CD4-positive, alpha-beta T cell treated with Interferon gamma for 1 hour (primary cell): ENCODE measurements at places on chromosomes 16 and 17.

DNA sequence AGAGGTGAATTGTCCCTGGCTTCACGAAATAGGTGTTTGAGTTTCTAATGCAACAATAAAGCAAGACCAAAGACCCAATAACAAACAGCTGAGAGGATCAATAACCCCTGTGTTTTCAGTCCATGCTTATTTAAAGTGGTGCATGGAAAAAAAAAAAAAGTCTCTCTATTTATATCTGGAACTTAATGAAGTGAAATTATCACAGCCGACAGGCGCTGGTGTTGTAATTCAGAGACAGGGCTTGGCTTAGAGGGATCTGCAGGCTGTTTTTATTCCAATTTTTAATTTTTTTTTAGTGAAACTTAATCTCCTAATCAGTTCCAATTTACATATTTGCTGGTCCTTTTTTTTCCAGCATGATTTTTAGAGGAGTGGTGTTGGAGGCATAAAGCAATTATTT, 858.2 kb upstream of the SOX9 start:
- DNase-seq = no peak

- DNase-seq = no peak
These were observed 5.6 kb upstream of the NOTUM start for GRCh38 chr17:81966343-81967243.

DNA sequence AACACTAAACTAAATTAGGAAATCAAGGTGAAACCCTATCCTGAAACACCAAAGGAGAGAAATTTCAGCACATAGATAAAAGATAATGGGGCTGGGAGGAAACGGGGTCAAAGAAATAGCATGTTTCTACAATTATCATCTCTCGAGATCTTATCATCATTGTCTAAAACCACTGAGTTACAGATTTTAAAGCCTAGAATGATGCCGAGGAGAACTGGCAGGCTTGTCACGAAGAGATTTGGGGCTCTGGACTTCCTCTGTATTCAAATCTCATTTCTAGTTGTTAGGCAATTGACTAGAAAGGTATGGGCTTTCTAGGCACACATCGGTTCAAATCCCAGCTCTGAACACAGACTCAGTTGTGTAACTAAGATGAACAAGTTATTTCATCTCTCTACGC, 9.3 kb downstream of the PDZD9 start:
- DNase-seq = no peak

GRCh38 chr17:17024778-17025300, 17.4 kb upstream of the MPRIP start:
- no peak for DNase-seq

GRCh38 chr17:36608794-36609497, 7.6 kb downstream of the MRM1 start:
- peak; percentile 19 for DNase-seq

GRCh38 chr17:1231456-1231855, 38.8 kb upstream of the BHLHA9 start:
- peak; percentile 2 for DNase-seq

- no peak for DNase-seq
These were observed 96.4 kb upstream of the SHISA6 start for GRCh38 chr17:11144358-11145233.

- DNase-seq = peak; percentile 55
These were observed 724 bp downstream of the MVP start for GRCh38 chr16:29820730-29821642.

DNA sequence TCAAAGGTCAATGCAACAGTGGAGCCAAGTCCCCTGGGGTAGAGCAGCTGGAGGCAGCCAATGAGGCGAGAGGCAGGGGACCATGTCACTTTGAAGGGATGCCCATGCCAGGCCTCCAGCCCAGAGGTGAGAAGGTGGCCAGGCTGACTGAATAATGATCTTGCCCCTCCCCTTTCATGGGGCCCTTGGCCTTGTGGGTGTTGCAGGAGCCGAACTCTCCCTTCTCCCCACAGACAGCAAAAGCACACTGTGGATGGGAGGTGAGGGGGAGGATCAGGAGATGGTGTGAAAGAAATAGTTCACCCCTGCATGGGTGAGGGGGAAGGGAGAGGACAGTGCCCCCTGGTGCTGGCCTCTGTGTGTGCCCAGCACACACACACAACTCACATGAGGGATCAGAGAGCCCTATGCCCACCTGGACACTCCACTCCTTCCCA, 15.8 kb upstream of the TBX21 start:
- no peak for DNase-seq

DNA sequence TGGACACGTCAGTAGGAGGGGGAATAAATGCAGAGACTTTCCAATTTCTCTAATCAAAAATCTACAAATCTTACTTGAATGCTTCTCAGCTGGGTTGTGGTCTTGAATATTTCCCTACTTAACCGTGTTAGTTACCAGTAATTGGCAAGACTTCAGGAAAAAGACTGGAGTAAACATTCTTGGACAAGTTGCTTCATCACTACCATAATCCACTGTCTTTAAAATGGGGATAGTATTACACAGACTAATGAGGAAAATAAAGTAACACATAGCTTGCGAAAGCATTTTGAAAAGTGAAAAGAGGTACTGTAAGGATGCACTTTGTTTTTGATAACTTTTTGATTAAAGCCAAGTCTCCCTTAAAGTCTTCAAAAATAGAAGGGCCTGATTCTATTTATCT, 18.4 kb downstream of the MYH1 start:
- DNase-seq = no peak

DNA sequence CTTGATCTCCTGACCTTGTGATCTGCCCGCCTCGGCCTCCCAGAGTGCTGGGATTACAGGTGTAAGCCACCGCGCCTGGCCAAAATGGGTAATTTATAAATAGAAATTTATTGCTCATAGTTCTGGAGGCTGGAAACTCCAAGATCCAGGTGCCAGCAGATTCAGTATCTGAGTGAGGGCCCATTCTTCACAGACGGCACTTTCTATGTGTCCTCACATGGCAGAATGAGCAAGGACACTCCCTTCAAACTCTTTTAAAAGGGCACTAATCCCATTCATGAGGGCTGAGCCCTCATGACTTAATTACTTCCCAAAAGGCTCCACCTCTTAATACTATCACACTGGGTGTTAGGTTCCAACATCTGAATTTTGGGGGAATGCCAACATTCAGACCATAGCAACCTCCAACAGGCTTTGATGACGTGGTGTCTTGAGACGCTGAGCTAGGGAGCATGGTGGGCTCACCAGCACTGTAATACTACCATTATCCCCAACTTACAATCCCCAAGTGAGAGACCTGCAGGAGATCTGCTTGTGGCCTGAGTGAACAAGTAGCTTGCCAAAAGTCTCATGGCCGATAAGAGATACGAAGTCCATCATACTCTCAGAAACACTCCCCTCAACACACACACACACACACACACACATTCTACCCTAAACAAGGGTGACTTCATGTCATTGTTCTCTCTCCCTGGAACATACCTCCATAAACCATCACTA, 8.5 kb downstream of the CMTM4 start:
- DNase-seq = no peak

DNA sequence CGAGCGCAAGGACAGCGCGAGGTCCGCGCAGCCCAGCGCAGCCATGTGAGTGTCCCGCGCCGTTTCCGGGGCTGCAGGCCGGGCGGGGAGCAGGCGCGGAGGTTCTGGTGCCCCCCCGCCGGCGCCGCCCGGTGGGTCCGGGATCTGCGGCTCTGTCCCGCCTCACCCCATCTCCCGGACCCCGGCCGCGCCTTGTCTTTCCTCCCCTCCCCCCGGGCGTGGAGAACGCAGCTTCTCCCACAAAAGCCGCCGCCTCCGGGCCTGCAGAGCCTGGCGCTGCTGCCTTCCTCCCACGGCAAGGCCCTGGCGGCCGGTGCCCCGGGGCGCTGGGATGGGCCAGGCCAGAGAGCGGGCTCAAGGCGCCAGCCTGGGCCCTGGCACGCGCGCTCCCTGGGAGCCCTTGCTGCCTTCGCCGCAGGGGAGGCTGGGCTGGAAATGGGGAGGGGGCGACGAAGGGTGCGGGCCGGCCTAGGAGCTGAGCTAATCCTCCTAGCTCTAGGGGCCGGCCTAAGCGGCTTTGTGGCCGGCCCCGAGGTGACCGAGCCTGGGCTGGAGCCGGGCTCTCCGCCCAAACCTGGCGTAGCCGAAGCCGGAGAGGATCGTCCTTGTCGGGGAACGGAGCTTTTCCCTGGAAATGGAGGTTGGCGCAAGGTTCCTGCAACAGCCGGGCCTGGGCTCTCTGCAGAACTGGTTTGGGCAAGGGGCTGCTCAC, 397 bp downstream of the RIPOR1 start:
- DNase-seq = no peak
